Right lung (tissue), 10 donors: ENCODE measurements at places on chromosomes 7 and 10. TPM values are rescaled to one million over a fixed set of nuclear protein-coding genes. Genes with fewer than 3 reads are reported as not detected.

DNA sequence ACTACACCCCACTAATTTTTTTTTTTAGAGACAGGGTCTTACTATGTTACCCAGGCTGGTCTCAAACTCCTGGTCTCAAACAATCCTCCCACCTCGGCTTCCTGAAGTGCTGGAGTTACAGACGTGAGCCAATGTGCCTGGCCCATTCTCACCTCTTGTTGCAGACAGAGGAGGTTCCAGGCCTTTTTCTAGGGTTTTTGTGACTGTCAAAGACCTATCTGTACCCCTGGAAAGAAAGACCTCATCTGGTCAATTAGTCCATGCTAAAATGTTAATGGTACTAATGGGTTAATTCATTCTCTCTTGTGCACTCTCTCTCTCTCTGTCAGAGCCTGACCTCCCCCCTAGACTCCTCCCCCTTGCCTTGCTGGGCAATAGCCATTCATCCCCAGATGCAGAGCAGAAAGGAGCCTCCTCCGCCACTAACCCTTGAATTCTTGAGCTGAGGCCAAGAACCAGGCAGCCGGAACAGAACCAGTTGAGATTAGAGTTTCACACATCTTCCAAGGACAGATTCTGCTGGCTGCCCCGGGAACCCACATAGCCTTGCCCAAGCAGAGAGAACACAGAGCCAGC lies 209.7 kb downstream of the SKIDA1 start:
- peak; percentile 72 for DNase-seq

CYP2W1 gene
- polyA plus RNA-seq, result 5.4 TPM

GRCh38 chr7:145957160-145957890 lies 159.3 kb upstream of the CNTNAP2 start:
- no peak for DNase-seq

DNA sequence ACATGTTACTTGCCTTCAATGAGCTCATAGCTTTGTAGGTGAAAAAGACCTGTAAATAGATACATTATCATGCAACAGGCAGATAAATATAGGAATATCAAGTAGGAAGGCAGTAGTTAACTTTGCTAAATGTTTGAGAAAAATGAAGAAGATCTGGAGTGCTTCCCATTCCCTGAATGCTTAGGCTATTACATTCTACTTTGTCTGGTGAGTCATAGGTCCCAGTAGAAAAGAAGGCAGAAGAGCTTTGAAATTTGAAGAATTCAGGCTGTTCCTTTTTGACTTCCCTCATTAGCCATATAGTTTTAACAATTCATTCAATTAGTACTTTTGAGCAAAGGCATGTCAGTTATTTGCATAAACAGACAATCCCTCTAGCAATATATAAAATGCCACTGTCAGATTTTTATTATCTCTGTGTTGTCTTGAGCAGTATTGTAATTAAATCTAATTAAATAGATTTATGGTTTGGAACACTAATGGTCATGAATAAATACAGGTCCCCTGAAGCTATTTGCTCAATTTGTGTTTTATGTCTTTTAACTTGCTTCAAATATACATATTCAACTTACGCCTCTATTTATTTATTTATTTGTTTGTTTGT lies 875.0 kb downstream of the REEP3 start:
- DNase-seq, result no peak

- no peak for DNase-seq
Observed at GRCh38 chr7:77157446-77157845, 35.0 kb downstream of the CCDC146 start.

VWDE gene
- polyA plus RNA-seq, result 1.0 TPM

CLCN1 gene
- 0.09 TPM for polyA plus RNA-seq

GRCh38 chr7:45617166-45617565 lies 43.0 kb downstream of the ADCY1 start:
- DNase-seq, result no peak

DNA sequence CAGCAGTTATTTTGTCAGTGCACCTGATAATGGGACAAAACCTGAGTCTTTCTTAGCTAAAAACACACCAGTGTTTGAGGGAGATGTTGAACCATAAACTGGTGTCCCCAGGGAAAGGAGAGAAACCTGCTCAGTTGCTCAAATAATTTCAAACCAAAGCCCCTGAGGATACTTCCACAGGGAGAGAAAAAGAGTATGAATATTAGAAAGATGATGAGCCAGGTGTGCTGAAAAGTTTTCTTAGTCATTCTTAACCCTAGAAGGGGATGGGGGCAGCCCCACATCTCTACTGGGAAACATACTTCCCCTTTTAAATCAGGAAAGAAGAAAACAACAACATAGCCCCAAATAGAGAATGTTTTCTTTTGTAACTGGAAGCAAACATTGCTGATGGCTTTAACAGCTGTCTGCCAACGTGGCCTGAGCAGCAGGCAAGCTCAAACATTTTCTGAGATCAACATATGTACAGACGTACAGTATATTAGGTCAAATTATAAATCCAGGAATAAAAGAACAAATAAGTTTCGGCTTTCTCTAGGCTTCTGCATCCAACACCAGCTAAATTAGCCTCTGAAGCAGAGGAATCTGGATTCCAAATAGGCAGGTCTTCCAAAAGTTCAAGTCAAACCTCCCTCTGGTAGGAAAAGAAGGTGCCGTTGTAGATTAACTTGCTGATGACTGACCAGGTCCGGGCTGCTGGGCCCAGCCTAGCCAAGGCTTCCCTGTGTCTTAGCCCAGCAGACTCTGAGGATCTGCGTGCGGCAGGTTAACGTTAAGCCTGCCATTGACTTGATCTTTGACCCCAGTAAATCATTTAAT lies 30.5 kb upstream of the FBXW4 start:
- no peak for DNase-seq

DNA sequence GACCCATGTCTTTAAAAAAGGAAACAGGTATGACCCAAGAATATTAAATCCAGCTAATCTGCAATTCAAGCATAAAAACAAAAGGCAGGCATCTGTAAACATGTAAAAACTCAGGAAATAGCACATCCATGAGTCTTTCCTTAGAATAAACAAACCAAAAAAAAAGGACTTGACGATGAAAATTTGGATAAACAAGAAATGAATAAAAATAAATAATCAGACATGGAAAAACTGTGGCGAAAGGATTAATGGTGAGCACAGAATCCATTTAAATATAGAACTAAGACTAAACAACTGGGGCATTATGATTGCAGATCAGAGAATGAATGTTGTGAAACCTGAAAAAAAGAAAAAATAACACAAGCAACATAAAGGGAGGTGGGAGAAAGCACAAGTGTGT lies 170.1 kb downstream of the DOCK4 start:
- no peak for DNase-seq

GRCh38 chr7:111532625-111533024 lies 29.7 kb downstream of the IMMP2L start:
- no peak for DNase-seq

GRCh38 chr7:1700536-1701333 lies 30.7 kb downstream of the ELFN1 start:
- no peak for DNase-seq

GRCh38 chr7:11607686-11608085 lies 224.3 kb downstream of the THSD7A start:
- no peak for DNase-seq
